Stimulated activated CD8-positive, alpha-beta memory T cell treated with anti-CD3 and anti-CD28 coated beads, Interleukin-4, amount 100 ng/mL, for 1 hour (primary cell): ENCODE measurements at places on chromosomes 1 and 21.

GRCh38 chr1:26887125-26887524 is 3.0 kb downstream of the GPN2 start:
- no peak for DNase-seq

GRCh38 chr1:202848191-202848542 is 37.4 kb downstream of the PCAT6 start:
- DNase-seq = no peak

GRCh38 chr1:42034426-42034825 is 115.7 kb upstream of the HIVEP3 start:
- DNase-seq = no peak

- no peak for DNase-seq
Observed at GRCh38 chr1:100074604-100075395, 57.9 kb downstream of the SASS6 start.

GRCh38 chr1:182851825-182852224 is 12.7 kb downstream of the DHX9 start:
- no peak for DNase-seq

- DNase-seq = no peak
Observed at GRCh38 chr1:200880212-200880611, 7.4 kb downstream of the GPR25 start.

DNA sequence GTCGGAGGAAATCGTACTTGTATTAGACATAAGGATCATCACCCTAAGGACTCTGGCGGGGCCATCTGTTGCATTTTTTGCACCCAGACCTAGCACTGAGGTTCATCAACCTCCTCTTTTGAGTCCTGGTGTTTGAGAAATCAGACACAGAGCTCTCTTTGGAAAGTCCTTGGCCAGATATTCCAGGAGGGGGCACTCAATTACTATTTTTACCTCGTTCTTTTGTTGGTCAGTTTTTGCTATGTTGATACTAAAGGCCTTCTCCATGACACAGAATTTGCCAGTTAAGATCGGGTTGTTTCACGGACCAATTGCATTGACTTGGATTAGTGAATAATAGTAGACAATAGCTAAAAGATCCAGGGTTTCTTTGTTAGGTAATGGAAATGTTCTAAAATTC is 711.2 kb downstream of the KCNT2 start:
- DNase-seq = no peak

- DNase-seq = no peak
Observed at GRCh38 chr1:164495905-164496304, 63.1 kb upstream of the PBX1 start.

DNA sequence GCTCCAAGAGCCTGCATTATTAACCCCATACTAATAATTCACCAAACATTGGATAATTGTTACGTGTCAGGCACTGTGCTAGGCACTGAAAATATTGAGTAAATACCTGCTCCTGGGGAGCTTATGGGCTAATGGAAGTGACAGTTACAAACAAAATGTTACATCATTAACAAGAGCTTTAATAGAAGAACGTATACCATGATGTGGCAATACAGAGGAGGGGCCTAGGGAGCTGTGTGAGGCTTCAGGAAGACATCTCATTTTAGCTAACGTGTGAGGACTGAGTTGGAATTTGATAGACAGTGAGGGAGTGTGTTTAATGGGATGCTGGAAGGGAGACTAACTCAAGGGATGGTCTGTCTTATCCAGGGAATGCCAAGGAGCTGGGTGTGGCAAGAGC is 16.5 kb upstream of the TSPAN2 start:
- no peak for DNase-seq

DNA sequence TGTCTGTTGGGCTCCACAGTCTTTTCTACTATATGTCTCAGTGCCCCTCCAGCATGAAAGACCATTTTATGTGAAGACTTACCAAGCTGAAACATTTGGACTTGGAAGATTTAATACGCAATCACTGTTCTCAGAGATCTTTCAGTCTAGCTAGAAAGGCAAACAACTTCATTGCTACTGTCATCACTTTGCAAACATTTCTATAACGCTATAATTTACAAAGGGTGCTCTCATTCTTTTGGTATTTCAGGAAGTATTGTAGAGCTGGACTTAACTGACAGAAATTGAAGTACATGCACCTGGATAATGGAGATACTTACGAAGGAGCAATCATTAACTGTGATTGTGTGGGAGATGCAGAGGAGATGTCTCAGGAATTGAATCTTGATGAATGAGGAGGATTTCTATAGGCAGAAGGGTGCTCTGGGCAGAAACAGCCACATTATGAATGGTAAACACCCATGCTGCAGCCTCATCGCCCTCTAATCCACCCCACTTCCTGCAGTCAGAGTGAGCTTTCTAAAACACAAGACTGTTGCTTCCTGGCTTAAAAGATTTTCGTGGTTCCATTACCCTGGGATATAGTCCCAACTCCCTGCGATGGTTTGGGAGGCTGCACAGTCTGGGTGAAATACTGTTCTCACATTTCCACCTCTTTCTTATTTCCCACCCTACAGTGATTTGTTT is 75.1 kb upstream of the GNG12 start:
- DNase-seq = no peak

DNA sequence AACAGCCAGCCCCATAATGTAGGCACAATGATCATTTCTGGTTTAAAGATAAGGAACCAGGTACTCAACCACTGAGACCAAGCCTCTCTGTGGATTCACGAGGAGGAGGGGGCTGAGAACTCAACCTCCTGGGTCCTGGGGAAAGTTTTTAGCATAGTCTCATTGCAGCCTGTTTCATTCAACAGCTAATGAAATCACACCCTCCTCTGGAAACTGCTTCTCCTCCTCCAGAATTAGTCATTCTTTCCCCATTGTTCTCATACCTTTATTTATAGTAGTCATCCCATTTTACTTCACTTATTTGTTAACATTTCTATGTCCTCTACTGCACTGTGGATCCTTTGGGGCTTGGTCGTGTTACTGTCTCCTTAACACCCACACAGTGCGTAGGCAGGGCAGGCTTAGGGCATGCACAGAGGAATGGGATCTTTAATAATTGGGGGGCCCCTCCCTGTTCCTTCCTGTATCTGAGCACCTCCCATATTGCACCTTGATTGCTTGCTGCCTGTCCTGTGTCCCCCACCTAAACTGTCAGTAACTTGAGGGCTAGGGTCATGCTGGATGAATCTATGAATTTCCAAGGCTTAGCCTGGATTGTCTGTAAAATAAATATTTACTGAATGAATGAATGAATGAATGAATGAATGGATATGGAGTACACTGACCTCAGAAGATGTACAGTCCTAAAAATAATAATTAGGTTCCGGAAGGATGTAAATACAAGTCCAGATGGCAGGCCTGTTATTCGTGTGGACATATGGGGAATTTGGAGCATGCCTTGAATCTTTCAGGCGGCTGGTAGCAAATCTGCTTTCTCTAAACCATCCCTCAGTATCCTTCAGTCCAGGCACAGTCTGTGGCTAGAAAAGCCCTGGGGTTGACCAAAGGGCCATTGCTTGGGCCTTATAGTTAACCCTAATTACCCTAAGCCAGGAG is 153.8 kb upstream of the HMGB4 start:
- no peak for DNase-seq

GRCh38 chr1:93681101-93681988 is at the start of gene BCAR3:
Gene BCAR3, minus strand, starts transcription at chr1:93681837. Its CDS starts 6,907 bp downstream, at chr1:93674930.
- no peak for DNase-seq

DNA sequence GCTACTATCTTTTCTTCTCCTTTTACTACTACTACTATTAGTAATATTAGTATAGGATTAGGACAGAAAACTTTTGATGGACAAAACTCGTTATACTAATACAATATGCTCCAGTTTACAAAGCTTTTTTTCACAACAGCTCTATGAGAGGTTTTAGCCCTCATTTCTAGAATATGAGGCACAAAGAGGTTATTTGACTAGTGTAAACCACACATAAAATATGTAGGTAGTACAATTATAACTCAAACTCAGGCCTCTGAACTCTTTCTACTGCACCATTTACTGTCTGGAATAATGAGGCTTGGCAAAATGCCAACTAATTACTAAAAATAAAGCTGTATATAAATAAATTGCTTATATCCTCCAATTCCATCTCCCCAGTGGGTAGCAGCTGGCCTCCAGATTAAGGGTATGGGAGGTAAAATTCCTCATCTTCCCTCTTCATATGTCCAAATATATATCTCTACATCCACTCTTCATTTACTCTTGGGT is 99.9 kb downstream of the LYST start:
- DNase-seq = no peak
